Stimulated activated CD4-positive, alpha-beta T cell treated with anti-CD3 and anti-CD28 coated beads, Interleukin-4, amount 100 ng/mL, for 1 hour (primary cell): ENCODE measurements at places on chromosomes 1 and 21.
A peak's percentile ranks its signal among the peaks of the same experiment; 100 is the strongest.

GRCh38 chr1:217929213-217929885 lies 298.2 kb downstream of the SPATA17 start:
- no peak for DNase-seq

DNA sequence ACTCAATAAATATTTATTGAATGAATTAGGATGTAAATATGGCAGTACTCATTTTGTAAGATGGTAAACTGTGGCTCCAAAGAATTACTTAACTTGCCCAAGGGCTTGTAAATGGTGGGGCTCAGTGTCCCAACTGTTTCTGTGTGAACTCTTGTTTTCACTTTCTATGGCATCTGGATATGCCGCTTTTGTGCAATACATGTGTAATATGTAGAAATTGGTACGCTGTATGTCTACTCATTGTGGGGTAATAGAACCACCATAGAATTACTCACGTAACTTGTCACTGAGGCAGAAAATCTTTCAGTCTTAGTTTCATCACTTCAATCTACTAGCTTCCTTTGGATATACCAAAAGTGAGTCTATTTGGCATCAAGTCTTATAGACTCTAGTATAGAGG lies 977 bp downstream of the PRPF3 start:
- no peak for DNase-seq

DNA sequence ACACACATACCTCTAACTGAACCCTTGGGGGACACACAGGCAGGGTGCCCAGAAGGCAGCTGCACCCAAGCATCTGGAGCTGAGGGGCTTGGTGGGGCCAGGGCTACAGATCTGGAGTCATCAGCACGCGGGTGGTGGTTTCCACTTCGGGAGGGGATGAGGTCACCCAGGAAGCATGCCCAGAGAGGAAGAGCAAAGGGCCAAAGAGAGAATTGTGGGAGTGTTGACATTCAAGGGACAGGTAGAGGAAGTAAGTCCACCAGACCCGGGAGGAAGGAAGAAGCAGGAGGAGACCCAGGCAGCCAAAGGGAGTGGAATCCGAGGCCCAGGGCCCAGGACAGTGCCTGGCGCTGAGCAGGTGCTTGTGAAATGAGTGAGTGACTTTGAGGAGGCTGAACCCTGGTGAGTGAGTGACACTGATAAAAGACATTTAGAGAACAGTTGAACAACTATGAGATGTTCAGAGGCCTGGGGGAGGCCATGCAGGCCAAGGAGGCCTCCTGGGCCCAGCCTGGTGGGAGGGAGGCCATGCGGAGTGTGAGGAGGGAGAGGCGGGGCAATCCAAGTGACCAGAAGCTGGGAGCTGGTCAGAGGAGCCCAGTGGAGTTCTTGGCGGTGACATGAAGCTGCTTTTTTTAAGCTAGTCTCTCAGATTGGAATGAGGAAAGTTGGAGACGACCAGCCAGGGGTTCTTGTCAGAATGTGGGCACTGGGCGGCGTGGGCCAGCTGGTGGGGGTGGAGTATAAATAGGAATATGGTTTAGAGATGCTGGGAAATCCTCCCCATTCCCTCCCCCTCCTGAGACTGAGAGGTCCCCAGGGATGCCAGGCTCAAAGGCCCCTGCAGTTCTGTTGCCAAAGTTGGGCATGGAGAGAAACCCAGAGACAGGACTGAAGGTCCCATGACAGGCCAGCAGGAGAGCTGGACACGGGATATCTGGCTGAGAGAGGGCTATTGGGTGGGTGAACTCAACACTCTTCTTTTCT lies 7.9 kb downstream of the CDK18 start:
- no peak for DNase-seq

DNA sequence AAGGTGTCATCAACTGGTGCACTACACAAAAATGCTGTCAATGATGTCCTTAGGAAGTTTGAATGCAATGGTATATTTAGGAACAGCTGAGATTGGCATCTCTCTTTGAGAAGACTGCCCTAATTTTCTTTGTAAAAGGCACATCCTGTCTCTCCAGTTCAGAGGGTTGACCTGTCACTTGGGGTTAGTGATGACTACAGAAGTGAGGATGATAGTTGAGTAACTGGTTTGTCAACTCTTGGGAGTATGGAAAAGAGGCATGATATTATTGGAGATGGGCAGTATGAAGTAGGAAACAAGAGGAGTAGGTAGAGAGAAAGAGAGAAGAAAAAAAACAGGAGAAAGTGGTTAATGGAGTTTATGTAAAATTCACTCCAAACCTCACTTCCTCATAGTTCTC lies 40.4 kb upstream of the PIGC start:
- DNase-seq = no peak

DNA sequence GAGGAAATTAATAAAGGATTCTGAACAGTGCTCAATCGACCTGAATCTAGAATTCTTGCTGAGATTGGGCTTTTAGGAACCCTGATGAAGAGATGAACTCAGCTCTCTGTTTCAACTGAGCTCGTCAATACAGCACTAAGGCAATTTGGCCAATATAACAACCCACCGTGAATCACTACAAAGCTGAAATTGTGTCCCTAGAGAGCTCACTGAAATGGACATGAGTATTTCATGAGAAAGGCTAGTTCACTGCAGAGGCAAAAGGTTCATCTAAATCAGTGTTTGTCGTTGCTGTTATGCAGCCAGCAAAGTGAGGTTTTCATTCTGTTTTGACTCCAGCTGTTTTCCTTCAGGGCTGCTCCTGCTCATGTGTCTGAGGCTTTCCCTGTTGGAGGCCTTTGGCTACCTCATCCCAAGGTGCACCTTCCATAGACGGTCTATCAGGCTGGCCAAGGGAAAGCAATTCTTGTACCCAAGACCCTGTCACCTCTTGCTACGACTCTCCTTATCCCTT lies 83.5 kb downstream of the URB2 start:
- no peak for DNase-seq

DNA sequence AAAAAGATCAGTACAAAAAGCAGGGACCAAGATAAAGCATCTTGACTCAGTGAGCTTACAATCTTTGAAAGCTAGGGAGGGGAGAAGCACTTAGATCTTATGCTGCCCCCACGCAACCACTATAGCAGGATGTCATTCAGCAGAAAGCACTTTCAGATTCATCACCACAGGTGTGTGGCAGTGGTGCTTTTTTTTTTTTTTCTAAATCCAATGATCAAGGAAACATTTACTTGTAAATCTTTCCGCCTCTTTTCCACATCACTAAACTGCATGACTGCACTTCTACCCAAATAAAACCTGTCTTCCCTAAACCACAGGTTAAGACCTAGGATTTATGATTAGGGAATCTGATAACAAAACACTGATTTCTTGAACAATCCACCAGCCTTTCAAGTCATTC lies 154.8 kb downstream of the SLC45A1 start:
- DNase-seq = peak; percentile 43

GRCh38 chr1:183652107-183652506 lies 1.0 kb downstream of the APOBEC4 start:
- DNase-seq = no peak

GRCh38 chr1:32178380-32179192 lies 889 bp upstream of the TXLNA start:
- no peak for DNase-seq

- DNase-seq = no peak
These were observed 104.1 kb downstream of the NEGR1 start for GRCh38 chr1:72178266-72178665.

- DNase-seq = no peak
These were observed 585.6 kb downstream of the PLPP3 start for GRCh38 chr1:55993646-55994318.

DNA sequence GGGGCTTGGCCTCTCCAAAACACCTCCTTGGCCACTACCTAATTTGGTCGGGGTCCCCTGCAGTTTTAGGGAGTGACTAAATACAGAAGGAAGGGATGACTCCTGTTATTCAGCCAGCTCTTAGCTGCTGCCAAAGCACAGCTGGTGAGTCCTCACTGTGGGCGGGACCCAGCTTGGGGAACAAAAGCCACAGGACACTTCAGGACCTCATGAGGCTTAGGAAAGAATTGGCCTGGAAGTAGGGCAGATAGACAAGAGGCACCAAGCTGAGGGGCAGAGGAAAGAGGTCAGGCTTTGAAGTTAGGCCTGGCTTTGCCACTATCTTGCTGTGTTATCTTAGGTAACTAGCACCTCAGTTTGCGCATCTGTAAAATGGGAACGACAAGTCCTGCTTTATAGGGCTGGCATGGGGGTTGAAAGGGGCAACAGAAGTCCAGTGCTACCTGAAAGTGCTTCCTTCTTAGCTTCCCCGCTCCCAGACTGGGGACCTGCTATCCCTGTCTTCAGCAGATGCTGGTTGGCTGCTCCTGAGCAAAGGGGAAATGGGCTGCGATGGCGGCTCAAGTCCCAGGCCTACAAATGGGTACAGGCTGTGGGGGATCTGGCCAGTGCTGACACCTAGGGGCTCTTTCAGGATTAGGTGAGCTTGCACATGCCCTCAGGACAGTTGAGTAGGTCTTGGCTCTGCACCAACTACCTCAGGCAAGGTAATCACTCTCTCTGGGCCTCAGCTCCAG lies 15.7 kb downstream of the IFI6 start:
- no peak for DNase-seq

- DNase-seq = no peak
These were observed 24.4 kb upstream of the GPR153 start for GRCh38 chr1:6285336-6285735.

DNA sequence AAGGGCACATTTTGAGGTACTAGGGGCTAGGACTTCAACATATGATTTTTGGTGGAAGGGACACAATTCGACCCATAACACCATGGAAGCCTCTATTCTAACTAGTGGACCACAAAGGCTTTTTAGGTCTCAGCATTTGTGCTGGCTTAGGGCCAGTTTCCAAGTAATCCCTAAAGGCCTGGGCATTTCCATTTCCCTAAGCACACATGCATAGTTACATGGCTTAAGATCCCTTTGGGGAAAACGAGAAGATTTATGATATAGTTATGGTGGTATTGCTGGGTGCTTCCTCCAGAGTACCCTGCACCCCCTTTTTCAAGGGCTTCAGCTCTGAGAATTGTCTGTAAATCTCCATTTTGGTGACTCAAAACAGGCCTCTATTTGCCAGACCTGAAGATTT lies 28.2 kb upstream of the TMEM54 start:
- no peak for DNase-seq

DNA sequence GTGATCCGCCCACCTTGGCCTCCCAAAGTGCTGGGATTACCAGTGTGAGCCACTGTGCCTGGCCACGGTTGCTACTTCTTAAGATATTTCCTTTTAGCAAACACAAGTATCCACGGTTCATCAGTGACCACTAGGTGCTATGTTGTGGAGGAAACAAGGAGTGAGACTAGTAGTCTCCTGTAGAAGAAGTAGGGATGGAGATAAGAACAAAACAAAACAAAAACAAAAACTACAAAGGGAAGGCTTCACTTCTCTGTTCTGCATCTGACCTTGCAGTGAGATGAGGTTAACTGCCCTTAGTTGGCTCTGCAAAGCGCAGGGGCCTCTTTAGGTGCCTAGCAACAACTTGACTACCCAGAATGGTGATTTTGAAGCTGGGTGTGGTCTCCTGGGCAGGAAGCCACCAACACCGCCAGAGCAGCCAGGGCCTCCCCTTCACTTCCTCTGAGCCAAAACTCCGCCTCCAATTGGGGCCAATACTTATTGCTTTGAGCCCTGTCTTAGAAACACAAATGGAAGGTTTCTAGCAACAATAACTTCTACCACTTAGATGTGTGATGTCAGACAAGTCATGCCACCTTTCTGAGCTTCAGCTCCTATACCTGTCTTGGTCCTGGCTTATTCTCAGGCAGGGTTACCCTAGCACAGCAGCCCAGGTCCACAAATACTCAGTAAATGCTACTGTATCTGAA lies 12.8 kb upstream of the CDC42 start:
- DNase-seq = peak; percentile 73

- no peak for DNase-seq
These were observed 888 bp upstream of the COL18A1 start for GRCh38 chr21:45403825-45404729.

GRCh38 chr1:201039876-201040275 lies 16.4 kb upstream of the KIF21B start:
- no peak for DNase-seq

- DNase-seq = no peak
These were observed 60.9 kb upstream of the DISP3 start for GRCh38 chr1:11418056-11418455.

DNA sequence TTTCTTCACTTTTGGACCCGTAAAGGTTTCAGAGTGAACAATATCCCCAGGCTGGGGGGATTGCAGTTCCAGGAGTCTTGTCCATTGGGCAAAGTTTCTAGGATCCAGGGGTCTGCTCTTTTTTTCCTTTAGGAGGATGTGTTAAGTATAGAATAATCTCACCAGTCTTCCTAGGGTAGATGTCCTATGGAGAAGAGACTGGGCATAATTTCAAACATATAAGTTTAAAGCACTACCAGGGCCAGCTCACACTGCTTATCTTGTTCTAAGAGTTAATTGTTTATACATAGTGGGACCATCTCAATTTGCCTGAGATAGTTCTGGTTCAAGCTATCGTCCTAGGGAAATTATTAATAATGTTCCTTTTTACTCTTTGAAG lies 1.2 kb downstream of the CHI3L2 start:
- no peak for DNase-seq

DNA sequence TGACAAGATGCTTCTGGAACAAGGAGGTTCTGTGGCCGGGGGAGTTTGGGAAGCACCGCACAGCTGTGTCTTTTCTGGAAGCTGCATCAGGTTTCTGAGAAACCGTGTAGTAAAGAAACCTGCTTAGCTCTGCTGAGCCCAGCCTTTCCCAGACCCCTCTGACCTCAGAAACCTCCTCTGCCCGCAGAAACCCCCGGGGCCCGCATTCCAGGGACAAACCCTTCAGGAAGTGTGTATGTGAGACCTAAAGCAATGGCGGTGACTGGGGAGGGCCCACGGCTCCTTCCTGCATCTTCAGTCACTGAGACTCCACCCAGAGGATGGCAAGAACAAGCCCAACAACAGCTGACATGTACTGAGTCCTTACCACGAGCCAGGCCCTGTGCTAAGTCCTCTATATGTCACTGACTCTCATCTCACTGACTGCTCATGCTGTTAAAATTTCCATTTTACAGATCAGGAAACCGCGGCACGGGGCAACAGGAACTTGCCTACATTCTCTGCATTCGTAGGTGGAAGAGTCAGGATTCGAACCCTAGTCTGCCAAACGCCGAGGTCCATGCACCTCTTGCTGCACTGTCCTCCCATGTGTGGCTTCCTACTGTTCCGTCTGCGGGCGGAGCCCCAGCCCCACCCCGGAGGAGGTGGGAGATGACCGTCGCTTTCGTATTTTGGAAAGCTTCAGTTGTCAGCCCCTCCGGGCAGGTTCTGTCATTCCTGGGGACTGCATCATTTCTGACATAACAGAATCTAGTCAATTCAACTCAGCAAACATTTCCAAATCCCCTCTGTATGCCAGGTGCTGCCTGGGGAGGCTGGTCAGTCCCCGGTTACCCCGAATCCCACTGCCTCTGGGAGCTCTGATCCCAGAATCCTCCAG lies 73.3 kb upstream of the KLHDC7A start:
- DNase-seq = no peak

- peak; percentile 18 for DNase-seq
These were observed 44.1 kb downstream of the UCK2 start for GRCh38 chr1:165871311-165872067.

GRCh38 chr1:59046730-59047157 lies 250.2 kb upstream of the FGGY start:
- DNase-seq = peak; percentile 8

GRCh38 chr1:21254335-21254951 lies 35.8 kb downstream of the ECE1 start:
- no peak for DNase-seq

GRCh38 chr1:28365864-28366263 lies 3.7 kb upstream of the PHACTR4 start:
- DNase-seq = no peak

GRCh38 chr1:30920827-30921226 lies 12.3 kb upstream of the SDC3 start:
- DNase-seq = no peak
